ENCODE measurements at places on chromosomes 5 and 9.

DNA sequence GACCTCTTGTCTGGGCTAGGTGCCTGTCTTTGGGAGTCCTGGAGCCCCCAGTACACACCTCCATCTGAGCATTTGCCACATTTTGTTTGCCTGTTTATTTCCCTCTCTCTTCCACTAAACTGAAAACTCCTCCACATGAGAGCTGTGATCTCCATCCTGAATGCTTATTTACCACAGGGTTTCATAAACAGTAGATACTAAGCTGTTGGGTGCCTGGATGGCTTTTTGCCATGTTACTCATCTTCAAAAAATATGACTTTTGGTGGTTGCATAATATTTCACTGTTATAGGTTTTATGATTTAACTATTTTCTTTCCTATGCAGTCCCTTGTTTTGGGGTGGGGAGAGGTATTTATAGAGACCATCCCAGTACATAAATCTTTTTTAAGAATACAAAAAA lies 99.6 kb downstream of the APBA1 start:
- no peak for DNase-seq

DNA sequence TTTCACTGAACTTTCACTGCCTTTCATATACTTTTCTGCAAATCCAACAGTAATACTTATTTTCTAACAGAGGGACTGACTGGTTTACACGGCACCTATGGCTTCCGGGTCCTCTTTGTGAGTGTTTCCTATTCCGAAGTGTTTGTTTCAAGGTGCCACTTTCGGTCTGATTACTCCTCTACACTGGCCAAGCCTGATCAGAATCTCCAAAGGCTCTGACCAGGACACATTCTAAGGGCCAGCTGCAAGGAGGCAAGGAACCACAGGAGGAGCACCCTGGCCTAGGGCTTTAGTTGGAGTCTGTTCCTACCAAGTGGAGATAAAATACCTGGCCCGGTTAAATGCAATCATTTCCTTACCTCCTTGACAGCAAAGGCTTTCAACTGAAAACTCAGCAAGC lies 132.1 kb downstream of the GLIS3 start:
- DNase-seq = no peak

DNA sequence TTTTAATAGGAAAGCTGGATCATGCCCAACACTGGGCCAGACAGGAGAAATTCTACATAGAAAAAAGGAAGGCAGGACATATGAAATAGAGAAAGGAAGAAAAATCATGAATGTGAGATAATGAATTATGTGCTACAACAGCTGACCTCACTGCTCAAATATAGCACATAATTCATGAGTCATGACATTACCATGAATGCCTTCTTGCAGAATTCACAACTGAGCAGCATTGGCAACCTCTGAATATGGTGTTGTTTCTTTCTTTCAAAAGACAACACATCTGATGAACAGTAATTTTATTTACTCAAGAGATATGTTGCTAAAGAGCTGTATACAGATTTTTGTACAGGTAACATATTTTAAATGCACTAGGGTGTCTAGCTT lies 34.4 kb downstream of the APBA1 start:
- no peak for DNase-seq

DNA sequence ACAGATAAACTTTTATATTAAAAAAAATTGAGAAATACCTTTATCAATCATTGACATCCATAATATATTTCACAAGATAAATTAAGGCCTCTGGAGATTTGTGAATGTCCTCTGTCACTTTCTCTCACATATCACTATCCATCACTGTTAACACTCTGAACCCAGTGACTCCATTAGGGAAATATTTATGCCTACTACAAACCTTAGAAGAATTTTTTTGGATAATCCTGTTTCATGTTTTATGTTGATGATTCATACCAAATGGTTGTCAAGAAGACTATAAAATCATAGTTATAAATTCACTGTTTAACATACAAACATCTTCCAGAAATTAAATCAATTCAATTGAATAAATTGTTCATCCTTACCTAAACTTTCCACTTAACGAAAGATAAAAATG lies 357.6 kb upstream of the CDH10 start:
- no peak for DNase-seq

GRCh38 chr5:119405419-119405818 lies 46.9 kb upstream of the HSD17B4 start:
- no peak for DNase-seq

DNA sequence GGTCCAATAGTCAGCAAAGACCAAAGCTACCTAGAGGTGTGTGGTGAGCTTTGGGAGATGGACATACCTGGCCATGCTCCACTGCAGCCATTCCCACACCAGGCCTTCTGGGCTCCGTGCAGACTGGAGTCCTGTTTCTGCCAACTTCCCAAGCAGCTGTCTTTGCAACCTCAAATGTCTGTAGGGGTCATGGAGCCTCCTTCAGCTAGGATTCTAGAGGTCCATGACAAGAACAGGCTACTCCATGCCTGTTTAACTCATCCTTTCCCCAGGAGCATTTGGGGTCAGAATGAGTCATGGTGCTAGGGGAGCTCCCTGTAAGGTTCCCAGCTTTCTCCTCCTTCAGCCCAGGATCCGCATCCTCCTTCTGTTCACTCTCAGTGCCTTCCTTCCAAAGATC lies 17.1 kb downstream of the VPS13A start:
- DNase-seq = no peak

GRCh38 chr9:7967851-7968250 lies 168.3 kb upstream of the DMAC1 start:
- no peak for DNase-seq

GRCh38 chr5:118554981-118555380 lies 433.4 kb downstream of the DTWD2 start:
- no peak for DNase-seq

DNA sequence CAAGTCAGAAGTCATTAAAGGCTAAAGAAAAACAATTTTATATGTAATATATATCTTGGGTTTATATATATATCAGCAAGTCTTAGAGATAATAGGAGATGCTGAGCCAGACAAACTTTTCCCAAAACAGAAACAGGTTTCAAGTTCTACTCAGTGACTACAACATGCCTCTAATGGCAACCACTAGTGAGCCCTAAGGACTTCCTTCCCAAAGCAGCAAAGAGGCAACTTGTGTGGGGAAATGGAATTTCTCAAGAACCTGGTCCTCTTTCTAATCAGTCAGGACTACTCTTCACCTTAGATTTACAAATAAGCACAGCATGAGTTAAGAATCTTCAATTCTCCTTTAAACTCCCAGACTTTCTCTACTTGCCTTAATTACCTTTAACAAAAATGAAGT lies 17.6 kb downstream of the RNF38 start:
- no peak for DNase-seq

DNA sequence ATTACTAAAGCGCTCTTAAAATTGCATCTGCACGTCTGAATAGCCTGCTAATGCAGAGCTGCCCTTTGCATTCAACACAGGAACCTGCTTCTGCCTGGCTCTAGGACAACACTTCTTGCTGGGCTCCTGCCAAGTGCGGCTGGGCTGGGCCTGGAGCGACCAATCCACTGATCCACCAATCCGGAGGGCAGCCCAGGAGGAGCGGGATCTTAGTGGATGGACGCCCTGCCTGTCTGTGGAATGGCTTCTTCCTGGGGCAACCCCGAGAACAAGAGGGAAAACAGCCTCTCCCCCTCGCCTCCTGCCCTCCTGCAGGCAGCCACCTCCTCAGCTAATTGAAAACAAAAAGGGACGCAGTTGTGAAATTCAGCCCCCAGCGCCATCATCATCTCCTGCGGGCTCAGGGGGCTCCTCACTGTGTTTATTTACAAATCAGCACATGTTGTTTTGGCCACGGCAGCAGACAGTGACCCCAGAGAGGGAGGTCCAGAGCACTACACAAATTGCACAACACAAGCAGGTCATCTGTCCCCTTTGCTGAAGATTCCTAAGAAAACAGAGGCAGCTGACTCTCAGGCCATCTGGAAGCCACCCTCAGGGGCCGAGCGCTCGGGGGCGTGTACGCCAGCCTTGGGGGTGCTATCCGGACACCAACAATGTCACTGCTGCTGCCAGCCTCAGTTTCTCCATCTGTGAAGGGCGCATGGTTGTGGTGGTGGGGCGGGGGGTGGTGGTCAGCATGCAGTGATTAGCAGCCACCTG lies 57.3 kb downstream of the GADD45G start:
- peak; percentile 95 for DNase-seq

GRCh38 chr5:138353560-138354080 lies 1.1 kb downstream of the KDM3B start:
- DNase-seq = no peak

- no peak for DNase-seq
These were observed 100.4 kb downstream of the TRIM36 start for GRCh38 chr5:115069087-115069968.

DNA sequence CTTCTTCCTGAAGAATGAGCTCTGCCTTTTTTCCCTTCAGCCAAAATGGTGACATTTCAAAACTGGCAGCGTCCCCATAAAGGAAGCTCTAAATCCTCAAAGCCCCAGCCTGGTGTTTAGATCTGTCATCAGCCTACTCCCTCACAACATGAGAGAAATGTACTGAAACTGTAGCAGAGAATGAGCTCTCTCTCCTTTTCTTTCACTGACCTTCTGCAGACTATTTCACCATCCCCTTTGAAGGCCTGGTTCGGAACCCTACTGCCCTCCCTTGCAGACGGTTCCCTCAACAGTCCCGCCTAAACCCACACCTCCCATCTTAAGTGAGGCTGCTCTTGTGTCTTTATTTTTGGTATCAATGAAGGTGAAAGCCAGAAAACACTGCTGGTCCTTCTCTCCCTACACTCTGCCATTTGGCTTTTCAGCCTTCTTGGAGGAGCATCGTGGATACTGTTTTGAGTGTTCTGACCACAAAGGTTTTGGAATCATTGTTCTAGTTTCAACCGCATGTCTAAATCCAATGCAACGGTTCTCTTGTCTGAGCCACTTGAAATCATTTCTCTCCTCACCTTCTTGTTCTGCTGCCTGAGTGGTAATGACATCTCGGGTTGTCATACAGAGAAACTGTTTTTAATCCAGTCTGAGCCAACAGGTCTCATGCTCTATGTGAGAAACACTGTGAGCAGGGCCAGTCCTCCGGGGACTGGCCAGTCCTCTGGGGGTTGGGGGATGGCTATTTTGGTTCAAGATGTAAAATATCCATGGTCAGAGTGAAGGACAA lies 39.0 kb downstream of the ITK start:
- DNase-seq = no peak

DNA sequence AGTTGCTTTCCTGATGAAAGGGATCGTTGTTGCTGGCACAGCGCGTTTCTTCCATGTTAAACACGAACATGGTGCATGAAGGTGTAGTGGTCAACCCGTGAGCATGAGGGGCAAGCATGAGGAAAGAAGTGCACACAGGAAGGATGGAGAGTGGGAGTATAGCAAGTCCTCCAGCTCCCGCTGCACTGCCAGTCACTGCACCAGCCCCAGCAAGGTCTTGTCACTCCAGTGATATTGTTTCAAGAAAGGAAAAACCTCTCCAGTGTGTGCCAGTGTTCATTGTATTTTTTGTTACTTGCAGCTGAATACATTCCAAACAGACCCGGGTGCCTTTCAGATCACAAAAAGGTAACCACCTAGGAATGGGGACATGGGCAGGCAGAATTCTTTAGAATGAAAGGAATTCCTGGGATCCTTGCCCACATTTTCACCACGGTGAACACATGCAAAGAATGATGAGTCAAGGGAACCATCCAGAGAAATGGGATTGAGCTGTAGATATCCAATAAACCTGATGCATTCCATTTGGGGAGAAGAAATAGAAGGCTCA lies 186.3 kb downstream of the AOPEP start:
- no peak for DNase-seq

DNA sequence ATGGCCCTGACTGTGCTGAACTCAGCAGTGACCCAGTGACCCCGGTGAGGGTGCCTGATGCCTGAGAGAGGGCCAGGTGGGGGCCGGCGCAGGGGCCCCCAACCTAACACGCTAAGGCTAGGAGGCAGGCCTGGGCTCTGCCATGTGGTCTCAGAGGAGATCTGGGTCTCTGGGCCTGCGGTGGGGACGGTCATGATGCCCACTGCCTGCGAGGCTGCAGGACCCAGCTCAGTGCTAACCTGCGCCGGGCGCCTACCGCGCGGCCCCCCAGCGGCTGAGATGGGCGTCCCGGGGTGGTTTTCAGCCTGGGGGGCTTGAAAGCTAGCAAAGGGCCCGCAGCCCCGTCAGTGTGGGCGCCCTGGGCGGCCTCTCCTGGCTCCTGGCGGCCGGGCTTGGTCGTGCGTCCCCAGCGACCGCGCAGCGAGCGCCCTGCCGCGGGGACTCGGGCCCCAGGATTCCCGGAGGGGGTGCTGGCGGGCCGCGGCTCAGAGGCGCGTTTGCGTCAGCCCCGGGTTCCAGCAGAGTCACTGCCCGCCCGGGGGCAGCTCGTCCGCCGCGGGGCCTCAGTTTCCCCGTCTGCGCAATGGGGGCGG lies 2.5 kb downstream of the EGFL7 start:
- no peak for DNase-seq

DNA sequence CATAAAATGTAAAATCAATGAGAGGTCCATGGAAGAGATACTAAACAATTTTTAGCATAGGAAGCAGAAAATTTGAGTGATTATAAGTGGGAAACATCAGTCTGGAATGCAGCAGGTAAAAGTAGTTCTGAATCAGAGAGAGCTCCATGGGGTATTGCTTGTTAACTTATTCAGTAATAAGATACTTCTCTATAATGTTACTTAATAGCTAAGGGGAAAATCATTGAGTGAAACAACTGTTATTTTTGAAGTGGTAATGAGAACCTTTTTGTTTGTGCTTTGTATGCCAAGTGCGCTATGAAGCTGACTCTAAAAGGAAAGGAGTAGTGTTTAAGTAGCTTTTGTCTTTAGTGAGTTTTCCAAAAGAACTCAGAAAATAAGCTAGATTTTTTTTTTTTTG lies 95.2 kb downstream of the ERBIN start:
- no peak for DNase-seq

GRCh38 chr9:8374471-8374870 lies 574.9 kb upstream of the DMAC1 start:
- DNase-seq = no peak

- DNase-seq = no peak
These were observed 115.1 kb upstream of the DAP start for GRCh38 chr5:10876006-10876744.

DNA sequence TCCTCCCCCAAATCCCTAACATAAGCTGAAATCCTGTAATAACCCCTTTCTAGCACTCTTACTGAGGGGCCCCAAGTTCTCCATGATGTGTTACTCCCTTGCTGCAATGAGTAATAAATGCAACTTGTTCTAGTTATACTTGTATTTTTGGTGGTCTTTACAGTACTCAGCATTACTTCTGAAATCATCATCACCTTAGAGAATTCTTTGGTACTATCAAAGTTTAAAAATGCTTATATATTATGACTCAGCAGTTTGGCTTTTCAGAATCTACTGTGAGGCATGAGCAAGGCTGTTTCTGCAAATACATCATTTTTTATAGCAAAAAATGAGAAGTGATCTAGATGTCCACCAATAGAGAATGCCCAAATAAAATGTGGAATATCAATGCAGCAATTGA lies 20.7 kb upstream of the ROPN1L start:
- no peak for DNase-seq

- DNase-seq = no peak
These were observed 2002.2 kb upstream of the ACO1 start for GRCh38 chr9:30382271-30382670.

All from nucleus accumbens (tissue), 56 donors.